ENCODE measurements at places on chromosomes 12 and 14.

GRCh38 chr12:6742834-6743233 is 10.1 kb downstream of the MLF2 start:
- no peak for DNase-seq

DNA sequence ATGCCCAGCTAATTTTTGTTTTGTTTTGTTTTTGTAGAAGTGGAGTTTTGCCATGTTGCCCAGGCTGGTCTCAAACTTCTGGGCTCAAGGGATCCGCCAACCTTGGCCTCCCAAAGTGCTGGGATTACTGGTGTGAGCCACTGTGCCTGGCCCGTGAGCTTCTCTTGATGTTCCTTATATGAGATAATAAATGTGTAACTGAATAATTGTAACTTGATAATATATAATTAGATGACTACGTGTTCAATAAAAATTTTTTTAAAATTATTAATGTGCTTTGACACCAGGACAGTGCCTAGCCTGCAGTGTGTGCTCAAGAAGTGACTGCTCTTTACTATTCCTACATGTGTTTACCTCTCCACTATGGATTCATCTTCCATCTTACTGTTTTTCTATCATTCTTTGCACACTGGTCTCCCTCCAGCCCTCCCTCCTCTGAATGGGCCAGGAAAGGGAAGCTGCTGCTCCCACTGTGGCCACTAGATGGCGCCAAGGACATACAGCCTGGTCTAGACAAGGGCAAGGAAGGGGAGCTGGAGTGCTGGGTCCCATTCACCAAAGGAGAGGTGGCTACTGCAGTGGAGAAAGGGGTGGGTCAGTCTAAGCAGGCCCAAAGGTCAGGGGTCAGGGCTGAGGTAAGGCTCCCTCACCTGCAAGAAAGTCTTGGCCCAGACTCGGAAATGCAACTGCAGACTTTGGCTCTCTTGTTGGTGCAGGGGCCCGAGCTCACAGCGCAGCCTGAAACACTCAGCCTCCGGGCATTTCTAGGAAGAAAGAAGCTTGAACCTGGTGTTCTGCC is 14.7 kb upstream of the ZNF385A start:
- peak; percentile 85 for DNase-seq

- no peak for DNase-seq
These were observed 129.7 kb downstream of the SYT1 start for GRCh38 chr12:78994168-78994791.

DNA sequence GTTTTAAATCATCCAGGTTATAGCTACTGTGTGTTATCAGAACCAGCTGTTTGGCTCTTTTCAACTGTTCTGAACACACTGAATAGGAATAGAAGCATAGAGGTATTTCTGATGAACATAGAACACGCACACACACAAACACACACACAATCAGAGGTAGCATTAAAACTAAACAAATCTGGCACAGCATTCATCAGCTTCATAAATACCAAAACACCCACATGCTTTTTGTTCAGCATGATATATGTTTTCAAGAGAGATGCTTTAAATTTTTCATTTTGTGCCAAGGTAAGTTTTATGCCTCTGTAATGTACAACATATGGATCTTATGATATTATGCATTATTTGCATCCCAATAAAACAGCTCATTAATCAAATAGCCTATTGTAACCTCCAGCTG is 208.6 kb downstream of the GALC start:
- no peak for DNase-seq

DNA sequence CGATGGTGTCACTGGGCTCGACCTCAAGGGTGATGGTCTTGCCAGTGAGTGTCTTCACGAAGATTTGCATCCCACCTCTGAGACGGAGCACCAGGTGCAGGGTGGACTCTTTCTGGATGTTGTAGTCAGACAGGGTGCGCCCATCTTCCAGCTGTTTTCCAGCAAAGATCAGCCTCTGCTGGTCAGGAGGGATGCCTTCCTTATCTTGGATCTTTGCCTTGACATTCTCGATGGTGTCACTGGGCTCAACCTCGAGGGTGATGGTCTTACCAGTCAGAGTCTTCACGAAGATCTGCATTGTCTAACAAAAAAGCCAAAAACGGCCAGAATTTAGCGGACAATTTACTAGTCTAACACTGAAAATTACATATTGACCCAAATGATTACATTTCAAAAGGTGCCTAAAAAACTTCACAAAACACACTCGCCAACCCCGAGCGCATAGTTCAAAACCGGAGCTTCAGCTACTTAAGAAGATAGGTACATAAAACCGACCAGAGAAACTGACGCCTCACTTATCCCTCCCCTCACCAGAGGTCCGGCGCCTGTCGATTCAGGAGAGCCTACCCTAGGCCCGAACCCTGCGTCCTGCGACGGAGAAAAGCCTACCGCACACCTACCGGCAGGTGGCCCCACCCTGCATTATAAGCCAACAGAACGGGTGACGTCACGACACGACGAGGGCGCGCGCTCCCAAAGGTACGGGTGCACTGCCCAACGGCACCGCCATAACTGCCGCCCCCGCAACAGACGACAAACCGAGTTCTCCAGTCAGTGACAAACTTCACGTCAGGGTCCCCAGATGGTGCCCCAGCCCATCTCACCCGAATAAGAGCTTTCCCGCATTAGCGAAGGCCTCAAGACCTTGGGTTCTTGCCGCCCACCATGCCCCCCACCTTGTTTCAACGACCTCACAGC is 717 bp downstream of the UBC start:
- no peak for DNase-seq

GRCh38 chr14:60095231-60095630 is 3.5 kb downstream of the PCNX4 start:
- DNase-seq, result no peak

DNA sequence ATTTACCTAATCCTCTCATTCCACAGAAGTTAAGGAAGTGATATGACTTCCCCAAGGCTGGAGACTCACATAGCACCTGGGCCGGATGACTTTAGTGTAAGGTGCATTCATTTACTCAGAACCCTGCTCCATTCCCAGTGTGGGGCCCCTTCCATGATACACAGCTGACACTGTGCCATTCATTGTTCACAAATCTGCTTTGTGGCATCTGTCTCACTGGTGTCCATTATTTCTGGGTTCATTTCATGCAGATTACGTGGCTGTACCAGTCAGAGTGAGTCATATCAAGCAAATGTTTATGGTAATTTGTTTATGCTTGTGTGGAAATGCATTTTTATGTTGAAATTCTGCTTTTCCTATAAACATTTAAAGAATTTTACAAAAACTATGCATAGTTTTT is 5.2 kb downstream of the ANO4 start:
- no peak for DNase-seq

DNA sequence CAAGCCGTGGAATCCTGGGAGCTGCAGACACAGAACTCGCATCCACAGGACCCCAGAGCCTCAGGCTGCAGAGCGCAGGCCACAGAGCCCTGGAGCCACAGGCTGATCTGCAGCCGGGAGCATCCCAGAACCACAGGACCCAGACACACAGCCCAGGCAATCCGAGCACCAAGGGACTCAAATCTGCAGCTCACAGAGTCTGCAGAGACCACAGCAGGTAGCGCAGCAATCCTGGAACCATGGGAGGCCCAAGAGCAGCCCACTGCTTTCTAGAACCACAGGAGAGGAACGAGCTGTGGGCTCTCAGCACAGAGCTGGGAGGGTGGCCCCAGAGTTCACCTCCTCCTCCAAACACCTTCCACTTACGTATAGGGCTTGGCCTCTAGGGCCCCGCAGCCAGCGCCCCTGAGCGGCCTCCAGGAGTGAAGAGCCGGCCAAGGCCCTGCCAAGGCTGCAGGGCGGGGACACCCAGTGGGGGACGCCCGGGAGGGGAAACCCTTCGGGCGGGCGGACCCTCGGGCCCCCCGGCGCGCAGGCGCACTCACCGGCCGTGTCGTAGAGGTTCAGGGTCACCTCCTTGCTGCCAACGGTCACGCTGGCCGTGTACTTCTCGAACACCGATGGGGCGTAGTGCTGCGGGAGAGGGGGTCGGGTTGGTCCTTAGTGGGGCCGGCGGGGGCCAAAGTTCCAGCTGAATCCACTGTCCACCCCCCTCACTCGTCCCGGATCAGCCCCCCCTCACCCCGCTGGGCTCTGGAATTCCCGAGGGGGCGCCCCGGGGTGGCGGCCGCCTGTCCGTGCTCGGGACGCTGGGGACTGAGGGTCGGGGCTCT is 665 bp downstream of the RHOF start:
- DNase-seq, result peak; percentile 31

- no peak for DNase-seq
These were observed 48.4 kb upstream of the NID2 start for GRCh38 chr14:52117111-52117832.

DNA sequence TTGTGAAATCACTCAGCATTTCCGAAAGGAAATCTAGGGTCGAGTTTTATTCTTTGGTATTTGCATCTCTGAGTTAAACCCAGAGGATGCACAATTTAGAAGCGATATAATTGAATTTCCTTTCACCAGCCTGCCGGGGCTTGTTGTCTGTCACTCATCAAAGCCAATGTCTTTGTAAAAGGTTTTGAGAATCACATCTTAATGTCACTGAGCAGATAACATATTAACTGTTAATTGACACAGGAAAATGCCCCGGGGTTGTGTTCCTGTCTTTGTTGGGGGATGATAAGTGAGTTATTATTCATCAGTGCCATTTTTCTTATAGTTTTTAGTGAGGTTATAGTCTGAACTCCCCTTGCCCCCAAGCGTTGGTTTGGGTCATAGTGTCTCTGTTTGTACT is 73.4 kb downstream of the DUSP6 start:
- DNase-seq, result no peak

DNA sequence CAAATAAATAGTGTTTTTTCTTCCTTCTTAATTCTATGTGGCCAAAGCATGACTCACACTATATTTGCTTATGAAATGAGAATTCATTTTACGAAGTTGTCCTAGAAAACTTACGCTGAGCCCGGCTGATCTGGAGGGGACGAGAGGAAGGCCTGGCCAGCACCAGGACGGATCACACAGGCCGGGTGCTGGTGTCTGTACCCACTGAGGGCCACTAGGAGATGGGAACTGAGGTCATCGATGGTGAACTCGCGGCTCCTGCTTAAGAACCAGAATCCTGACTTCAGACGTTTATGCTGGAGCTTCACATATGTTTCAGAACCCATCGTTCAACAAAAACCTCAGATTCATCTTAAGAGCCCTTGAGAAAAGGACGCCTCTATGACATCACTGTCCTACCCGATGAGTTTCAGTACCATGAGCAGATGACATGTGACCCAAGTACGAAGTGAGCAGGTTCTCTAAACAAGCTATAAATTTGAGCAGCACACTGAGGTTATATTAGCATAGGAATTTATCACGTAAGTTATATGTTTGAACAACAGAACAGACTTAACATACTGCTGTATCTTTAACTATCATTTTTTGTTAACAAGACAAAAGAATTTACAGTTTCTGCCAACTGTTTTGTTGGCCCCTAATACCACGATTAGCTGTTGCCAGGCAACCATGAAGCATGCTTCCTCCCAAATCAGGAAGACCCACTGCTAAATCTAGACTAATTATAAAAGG is 111.9 kb downstream of the FOXN3 start:
- peak; percentile 23 for DNase-seq

DNA sequence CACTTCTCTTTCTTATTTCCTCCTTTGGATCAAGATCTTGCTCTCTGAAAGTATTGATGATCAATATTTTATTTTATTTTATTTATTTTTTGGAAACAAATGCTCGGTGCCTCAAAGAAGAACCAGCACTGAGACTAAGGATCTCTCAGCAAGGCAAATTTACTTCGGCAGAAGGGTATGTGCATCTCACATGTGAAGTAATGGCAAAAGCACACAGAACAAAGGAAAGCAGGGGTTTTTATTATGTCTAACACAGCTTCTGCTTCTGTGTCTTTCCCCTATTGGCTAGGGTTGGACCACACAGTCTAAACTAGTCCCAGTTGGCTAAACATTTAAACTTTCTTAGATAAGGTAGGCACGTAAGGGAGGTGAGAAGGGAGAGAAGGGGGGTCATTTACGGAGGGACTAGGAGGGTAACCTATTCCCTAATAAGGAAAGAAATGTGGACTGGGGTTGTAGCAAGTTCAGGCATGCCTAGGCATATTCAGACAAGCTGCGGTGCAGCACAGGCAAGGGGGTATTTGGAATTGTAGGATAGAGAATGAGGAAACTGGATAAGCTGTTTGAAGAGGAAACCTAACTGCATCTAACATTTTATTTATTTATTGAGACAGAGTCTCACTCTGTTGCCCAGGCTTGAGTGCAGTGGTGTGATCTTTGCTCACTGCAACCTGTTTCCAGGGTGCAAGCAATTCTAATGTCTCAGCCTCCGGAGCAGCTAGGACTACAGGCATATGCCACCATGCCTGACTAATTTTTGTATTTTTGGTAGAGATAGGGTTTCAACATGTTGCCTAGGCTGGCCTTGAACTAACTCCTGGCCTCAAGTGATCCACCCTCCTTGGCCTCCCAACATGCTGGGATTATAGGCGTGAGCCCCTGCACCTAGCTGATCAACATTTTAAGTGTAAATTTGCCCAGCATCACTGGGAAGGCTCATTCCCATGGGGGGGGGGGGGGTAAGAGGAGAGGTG is 90.0 kb upstream of the EIF5 start:
- no peak for DNase-seq

- DNase-seq, result no peak
These were observed 19.2 kb upstream of the PPP1R12A start for GRCh38 chr12:79954037-79954610.

- no peak for DNase-seq
These were observed 82.7 kb downstream of the ADCK1 start for GRCh38 chr14:77882636-77883035.

DNA sequence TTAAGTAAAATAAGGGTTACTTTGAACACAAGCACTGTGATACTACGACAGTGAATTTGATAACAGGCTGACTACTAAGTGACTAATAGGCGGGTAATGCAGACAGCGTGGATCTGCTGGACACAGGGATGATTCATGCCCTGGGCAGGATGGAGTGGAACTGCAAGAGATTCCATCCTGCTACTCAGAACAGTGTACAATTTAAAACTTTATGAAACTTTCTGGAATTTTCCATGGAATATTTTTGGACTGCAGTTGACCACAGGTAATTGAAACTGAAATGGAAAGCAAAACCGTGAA is 46.0 kb downstream of the YEATS4 start:
- no peak for DNase-seq

- DNase-seq, result no peak
These were observed 188.5 kb upstream of the KRR1 start for GRCh38 chr12:75699728-75700496.

GRCh38 chr12:123498126-123498825 is 35.2 kb downstream of the RILPL1 start:
- DNase-seq, result no peak

GRCh38 chr12:121713793-121714192 is 1.2 kb downstream of the TMEM120B start:
- DNase-seq, result peak; percentile 28

DNA sequence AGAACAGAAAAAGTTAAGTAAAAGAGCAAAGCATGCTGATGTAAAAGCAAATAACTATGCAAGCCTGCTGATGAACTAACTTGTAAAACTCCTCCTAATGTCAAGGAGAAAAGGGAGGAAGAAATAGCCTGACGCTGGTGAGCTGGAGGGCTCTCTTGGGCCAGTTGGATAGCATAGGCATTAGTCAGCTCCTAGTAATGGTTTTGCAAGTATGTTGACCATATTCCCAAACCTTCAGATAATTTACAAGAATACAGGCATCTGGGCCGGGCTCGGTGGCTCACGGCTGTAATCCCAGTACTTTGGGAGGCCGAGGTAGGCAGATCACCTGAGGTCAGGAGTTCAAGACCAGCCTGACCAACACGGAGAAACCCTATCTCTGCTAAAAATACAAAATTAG is 871.4 kb downstream of the C12orf50 start:
- no peak for DNase-seq

All from Kasumi-1 (cell line).